ENCODE measurements at places on chromosomes 6 and 20.

DNA sequence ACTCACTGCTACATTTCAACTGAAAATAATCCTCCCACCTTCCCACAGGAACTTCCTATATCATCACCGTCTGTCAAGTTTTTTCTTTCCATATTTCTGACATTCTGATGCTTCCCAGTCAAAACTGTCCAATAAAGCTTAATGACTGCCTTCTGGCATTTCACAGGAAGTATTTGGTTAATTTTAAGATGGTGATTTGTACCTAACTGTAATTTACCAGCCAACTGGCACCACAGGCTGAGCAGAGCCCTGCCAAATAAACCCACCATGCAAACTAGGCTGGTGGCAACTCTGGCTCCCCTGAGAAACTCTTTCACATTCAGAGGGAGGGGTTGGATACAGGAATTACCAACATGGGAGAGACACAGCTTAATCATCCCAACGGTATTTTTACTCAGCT, 50.0 kb downstream of the KLHL32 start:
- no peak for DNase-seq

DNA sequence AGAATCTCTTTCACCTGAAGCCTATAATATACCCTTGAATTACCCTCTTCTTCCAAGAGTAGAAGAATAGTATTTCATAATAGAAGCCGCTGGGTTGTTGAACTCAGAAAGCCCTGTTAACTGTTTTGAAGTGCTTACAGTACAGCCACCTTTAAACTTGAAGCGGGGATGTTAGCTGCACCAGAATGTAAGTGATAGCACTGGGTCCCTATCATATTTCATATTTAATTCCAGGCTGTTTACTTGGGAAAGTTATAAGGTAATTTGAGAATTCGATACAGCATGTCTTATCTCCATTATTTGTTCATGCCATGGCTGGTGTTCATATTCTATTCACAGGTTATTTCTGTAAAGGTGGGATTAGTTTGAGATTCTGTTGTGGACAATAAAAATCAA, 63.5 kb upstream of the VSTM2L start:
- DNase-seq: no peak

GRCh38 chr6:28675600-28675999, 149.9 kb downstream of the GPX5 start:
- no peak for DNase-seq

GRCh38 chr20:23625236-23625964, 12.4 kb downstream of the CST3 start:
- no peak for DNase-seq

- peak; percentile 54 for DNase-seq
Observed at GRCh38 chr20:37543828-37544227, 16.2 kb upstream of the BLCAP start.

DNA sequence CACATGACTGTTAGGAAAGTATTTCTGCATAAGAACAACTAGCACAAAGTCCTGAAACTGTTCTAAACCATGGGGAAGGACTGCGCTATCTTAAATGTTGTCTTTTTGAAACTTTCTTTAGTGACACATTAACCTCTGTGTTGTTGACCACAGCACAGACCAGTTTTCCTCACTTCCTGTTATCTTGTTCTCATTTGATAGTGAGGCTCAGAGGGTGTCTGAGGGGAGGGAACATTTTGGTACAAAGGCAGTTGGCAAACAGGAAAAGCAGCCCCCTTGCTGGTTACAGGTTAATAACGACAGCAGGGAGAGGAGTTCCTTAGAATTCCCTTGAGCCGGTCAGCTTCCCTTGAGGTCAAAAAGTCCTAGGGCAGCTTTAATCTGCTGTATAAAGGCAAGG, 143.5 kb upstream of the BMP2 start:
- no peak for DNase-seq

DNA sequence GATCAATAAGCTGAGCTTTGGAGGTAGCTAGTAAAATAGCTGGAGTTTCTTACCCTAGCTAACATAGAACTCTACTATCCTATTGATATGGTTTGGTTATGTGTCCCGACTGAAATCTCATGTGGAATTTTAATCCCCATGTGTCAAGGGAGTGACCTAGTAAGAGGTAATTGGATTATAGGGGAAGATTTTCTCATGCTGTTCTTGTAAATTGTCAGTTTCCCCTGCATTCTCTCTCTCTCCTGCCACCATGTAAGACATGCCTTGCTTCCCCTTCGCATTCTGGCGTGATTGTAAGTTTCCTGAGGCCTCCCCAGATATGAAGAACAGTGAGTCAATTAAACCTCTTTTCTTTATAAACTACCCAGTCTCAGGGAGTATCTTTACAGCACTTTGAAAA, 24.6 kb upstream of the SYNE1 start:
- no peak for DNase-seq

DNA sequence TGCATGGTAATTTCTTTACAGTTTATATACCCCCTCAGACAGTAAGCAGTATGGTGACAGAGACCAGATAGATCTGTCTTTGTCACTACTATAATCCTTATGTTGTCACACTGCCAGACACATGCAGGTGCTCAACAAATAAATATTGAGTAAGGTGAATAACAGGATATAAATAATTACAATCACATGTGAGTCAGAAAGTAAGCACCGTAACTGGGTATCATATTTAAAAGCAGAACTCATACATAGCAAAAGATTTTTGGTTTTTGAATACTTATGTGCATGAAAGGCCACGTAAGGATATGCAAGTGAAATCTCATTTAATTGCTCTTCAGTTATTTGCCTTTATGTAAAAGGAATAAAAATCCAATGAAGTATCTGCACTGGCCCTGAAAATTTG, 17.4 kb downstream of the CNBD2 start:
- no peak for DNase-seq

- peak; percentile 68 for DNase-seq
Observed at GRCh38 chr6:4466261-4466660, 309.9 kb upstream of the CDYL start.

GRCh38 chr6:165717732-165718465, 54.9 kb upstream of the PDE10A start:
- peak; percentile 84 for DNase-seq

All from IMR-90 (cell line).